Hematopoietic multipotent progenitor cell treated with erythropoietin and hydrocortisone succinate and interleukin-3 and kit ligand, for 8 days (in vitro differentiated cells): ENCODE measurements at places on chromosomes 2 and 18.

- DNase-seq: no peak
Measured at GRCh38 chr18:2532797-2533196, 38.5 kb downstream of the METTL4 start.

- DNase-seq: peak; percentile 33
Measured at GRCh38 chr2:113219889-113220641, 46.3 kb downstream of the PSD4 start.

DNA sequence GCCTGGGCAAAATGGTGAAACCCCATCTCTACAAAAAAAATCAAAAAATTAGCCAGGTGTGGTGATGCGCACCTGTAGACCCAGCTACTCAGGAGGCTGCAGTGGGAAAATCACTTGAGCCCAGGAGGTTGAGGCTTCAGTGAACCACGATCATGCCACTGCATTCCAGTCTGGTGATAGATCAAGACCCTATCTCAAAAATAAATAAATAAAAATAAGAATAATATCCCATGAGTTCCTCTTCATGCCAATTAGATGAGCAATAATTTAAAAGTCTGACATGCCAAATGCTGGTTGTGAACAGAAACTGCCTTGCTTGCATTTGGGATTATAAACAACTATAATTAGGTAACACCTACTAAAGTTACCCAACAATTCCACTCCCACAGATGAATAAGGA is 22.1 kb upstream of the ANKRD44 start:
- no peak for DNase-seq

GRCh38 chr2:181806039-181806392 is 85.5 kb upstream of the ITPRID2 start:
- DNase-seq: no peak

DNA sequence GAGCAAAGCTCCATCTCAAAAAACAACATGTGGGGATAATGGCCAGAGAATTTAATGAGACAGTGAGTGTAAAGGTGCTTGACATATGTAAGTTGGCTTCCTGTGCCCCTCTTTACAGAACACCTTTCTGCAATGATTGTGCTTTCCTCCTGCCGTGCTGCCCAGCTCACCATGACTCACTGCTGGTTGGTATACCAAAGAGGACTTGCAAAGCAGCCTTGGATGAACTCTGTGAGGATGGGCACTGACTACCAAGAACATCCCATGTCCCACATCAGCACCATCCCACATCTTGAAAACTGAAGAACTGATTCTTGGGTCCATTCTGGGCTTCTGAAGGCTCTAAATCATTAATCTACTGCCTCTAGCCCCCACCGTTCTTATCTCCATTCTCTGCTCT is 52.2 kb downstream of the NGEF start:
- DNase-seq: no peak

DNA sequence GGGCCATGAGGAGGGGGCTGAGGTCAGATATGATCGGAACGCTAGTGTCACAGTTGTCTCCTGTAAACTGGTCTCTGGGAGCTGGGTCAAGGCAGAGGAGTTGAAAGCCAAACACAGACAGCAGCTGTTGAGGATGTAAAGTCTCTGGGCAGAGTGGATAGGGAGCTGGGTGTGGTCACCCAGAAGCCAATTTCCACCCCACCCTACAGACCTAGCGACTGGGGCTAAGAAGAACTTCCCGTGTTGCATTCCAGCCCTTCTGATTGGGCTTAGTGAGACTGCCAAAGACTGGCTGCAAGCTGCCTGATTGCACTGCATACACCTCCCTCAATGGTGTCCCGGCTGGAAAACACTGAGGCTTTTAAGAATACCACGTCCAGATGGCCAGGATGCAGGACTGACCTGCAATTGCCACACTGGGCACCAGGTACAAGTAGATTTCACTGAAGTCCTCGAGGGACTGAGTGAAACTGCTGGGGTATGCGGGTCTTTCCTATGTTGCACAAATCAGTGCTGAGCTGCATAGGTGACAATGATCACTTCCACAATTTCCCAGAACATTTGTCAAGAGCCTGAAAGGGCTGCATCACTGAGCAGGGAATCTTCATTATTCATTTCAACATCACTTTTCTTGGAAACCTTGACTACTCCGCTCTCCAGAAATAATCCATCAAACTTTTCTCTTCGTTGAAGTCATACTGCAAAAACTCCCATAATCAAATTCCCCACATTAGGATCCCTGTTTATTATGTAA is 43.1 kb upstream of the EML4 start:
- peak; percentile 80 for DNase-seq

GRCh38 chr2:234951664-234952269 is at the start of gene SH3BP4:
TSS of gene SH3BP4 (plus strand) at chr2:234952017. CDS start at chr2:235035003, 82,986 bp downstream.
- DNase-seq: no peak

- DNase-seq: no peak
Measured at GRCh38 chr18:7141287-7141686, 23.7 kb upstream of the LAMA1 start.

DNA sequence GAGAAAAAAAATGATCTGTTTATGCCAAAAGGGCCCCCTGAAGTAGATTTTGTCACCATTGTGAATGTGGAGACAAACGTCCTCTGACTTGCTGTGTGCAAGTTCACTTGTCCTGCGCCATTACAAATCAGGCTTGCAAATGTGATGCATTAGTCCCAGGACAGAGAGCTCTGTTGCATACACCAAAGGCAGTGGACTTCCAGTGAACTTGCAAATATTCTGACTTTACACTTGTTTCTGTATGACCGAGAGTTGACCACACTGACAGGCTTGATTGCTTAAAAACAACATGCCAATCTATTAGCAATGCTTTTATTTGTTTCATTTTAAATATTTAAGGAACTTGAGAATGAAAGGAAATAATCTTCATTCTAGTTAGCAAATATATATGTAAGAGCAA is 293.2 kb downstream of the PLCL1 start:
- no peak for DNase-seq

DNA sequence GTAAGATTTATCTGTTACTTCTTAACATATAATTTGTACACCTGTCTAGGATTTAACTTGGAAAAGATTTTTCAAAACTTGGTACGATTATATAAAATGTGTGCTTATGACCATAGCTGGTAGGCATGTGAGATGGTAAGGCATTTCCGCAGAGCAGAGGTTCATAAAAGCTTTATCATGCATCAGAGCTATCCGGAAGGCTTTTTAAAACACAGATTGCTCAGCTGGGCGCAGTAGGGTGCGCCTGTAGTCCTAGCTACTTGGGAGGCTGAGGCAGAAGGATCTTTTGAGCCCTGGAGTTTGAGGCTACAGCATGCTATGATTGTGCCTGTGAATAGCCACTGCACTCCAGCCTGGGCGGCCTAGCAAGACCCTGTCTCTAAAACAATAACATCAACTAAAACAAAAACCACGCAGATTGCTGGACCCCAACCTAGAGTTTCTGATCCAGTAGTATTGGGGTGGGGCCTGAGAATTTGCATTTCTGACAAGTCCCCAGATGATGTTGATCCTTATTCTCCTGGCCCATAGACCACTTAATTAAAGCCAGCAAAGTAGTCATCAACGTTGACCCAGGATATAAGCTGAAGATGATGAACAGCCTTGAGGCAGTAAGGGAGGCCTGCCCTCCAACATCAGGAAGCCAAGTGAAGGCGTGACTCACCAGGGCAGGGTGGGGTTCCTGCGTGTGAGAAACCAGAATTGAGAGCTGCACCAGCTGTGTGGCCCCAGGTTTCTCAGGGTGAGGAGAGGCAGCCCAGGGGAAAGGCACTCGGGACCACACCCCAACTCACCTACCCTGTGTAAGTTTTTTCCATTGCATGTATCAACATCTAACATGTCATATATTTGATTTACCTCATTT is 21.6 kb upstream of the SLC20A1 start:
- peak; percentile 71 for DNase-seq

DNA sequence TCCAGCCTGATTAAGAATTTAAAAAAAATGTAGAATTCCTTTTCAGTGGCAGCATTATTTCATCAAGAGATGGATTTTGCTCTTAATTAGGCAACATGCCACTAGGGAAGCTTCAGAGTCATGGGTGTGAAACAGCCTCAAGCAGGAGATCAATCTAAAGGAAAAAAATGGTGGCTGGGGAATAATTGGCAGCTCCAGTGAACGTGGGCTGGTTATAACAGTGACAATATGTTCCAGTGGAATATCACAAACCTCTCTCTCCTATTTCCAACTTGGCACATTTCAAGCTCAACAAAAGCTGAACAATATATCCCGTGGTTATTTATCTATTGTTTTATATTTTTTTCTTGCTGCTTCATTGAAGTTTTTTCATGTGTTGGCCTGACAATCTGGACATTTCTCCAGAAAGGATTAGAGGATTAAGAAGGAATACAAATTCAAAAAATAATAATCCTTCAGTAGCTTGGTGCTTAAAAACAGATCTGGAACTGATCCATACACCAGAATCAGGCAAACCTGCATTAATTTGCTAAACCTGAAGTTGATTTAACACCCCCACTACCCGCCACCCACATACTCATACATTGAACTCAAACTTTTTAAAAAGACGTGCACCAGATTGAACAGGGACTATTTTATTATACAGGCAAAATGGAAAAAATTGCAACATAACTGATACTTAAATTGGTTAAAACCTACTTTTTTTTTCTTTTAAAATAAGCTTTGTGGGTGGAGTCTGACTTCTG is 255.9 kb upstream of the SPRED2 start:
- DNase-seq: no peak

GRCh38 chr2:102385522-102385921 is 29.9 kb downstream of the IL18R1 start:
- DNase-seq: no peak

DNA sequence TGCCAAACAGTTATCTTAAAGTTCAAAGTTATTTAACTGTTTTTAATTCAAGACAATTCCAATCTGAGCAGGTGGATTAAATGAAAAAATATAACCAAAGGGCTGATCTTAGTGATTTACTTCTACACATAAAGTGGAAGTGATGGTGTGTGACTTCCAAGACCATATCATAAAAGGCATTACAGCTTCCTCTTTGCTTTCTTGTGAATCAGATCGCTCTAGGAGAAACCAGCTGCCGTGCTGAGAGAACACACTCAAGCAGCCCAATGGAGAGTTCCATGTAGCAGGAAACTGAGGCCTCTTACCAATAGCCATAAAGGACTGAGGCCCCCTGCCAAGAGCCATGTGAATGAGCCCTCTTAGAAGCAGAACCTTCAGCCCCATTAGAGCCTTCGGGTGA is 197.4 kb downstream of the NBAS start:
- DNase-seq: no peak

DNA sequence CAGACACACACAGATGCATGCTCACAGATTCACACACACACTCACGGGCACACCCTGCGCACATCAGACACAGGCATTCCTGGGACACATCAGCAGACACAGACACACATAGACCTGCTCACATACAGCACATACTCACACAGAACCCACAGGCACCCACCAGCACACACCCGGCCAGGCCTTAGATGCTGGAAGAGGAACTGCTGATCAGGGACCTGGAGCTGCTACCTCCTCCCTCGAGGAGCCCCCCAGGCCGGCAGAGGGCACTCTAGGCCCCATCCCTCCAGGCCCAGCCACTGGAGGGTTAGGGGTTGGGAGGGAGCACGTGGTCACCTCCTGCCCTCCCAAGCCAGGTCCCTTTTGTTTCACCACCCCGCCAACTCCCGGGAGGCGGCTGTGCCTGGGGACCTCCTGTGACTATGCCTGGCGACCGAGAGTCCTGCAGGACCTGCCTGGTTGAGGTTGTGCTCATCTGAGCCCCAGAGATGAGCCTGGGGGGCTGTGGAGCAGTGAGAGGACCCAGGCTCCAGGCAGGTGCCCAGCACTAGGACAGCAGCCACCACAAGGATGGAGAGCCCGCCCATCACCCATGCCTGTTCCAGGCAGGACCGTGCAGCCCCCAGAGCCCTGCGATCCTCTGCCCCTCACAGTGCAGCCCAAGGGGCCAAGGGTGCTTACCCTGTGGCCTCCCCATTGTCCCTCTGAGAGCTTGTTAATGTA is 21.0 kb upstream of the PTMA start:
- DNase-seq: peak; percentile 83

GRCh38 chr18:74791501-74792194 is 194.0 kb downstream of the ZNF407 start:
- DNase-seq: no peak

- peak; percentile 40 for DNase-seq
Measured at GRCh38 chr2:111118981-111119821, 1.5 kb upstream of the BCL2L11 start.

DNA sequence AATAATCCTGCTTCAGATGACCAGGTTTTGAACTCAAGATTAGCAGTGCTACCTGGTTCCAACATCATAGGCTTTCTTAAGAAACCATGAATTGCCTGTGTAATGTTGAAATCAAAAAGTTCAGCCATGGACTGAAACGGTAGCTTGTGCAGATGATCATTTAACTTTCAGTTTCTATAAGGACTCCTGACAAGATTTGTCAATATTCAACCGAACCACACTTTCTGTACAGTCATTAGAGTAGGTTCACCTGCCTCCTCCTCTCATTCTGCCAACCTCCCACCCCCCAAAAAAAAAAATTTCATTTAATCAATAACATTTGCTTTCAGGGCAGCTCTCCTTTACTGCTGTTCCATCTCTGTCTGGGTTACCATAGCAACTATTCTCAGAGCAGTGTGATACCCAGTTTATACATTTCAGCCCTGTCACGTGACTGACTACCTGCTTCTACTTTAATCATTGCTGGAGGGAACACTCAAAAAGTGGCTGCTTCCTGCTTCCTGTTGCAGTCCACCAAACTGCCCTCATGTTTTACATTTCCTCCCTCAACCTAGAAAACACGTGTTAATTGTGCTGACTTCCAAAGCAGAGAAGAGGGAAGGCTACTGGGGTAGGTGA is 275.5 kb downstream of the SS18 start:
- DNase-seq: no peak

GRCh38 chr2:16537347-16537746 is 128.3 kb downstream of the CYRIA start:
- DNase-seq: no peak

- no peak for DNase-seq
Measured at GRCh38 chr18:74416124-74416523, 41.0 kb downstream of the DIPK1C start.

GRCh38 chr18:470661-471501 is 29.6 kb downstream of the COLEC12 start:
- no peak for DNase-seq

- DNase-seq: no peak
Measured at GRCh38 chr2:234488913-234489451, 7.9 kb downstream of the ARL4C start.

GRCh38 chr2:210762604-210763588 is 206.5 kb downstream of the CPS1 start:
- no peak for DNase-seq

- no peak for DNase-seq
Measured at GRCh38 chr2:23492921-23493320, 107.9 kb downstream of the KLHL29 start.

- DNase-seq: no peak
Measured at GRCh38 chr2:164203131-164203530, 418.2 kb downstream of the GRB14 start.
